T-helper 1 cell treated with Interleukin-12 subunit alpha and Interleukin-12 subunit beta and Interleukin-4 antibody, amounts not matched to agents 30 ng/mL and 1 ng/mL, for 36 hours (primary cell): ENCODE measurements at places on chromosomes 1 and 21. TPM values are rescaled to one million over a fixed set of nuclear protein-coding genes. Genes with fewer than 3 reads are reported as not detected.

The GBP3 gene
- 42.1 and 42.9 TPM in 2 replicates for total RNA-seq

The APCS gene
- not detected in 2 replicates for total RNA-seq

The VPS26C gene
- total RNA-seq = 78.6 and 82.8 TPM in 2 replicates

The VWA5B1 gene
- not detected in 2 replicates for total RNA-seq

The GPR25 gene
- total RNA-seq = not detected in 2 replicates

The RHOU gene
- total RNA-seq = 8.8 TPM in 2 replicates

The SDC3 gene
- 0.17 and 0.25 TPM in 2 replicates for total RNA-seq

The LAPTM5 gene
- 477 and 500 TPM in 2 replicates for total RNA-seq

The SLAMF6 gene
- 34.0 and 35.2 TPM in 2 replicates for total RNA-seq

The AGPAT3 gene
- 124 and 135 TPM in 2 replicates for total RNA-seq

The L1TD1 gene
- total RNA-seq = not detected in 2 replicates

The TSPEAR gene
- total RNA-seq = not detected in 2 replicates
